Fibroblast of skin of left quadriceps (primary cell): ENCODE measurements at places on chromosomes 2 and 18.
A peak's percentile ranks its signal among the peaks of the same experiment; 100 is the strongest.

- DNase-seq, result peak; percentile 85
Measured at GRCh38 chr18:22465859-22466457, 48.2 kb upstream of the CTAGE1 start.

DNA sequence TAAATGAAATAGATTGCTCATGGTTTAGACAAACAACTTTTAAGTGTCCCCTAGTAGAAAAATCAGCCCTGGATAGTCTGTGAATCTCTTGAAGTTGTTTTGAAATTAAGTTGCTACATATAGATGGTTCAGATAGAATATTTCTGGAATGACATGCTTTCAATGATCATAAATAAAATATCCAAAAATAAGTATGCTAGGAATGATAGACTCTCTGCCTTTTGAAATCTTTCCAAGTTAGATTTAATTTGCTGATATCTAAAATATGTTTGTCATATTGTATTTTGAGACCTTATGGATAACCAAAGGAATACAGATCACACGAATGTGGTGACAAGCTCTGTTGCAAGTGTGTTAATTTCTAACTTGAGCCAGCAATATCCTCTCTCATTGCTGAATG, 488.7 kb downstream of the THSD7B start:
- peak; percentile 37 for DNase-seq

DNA sequence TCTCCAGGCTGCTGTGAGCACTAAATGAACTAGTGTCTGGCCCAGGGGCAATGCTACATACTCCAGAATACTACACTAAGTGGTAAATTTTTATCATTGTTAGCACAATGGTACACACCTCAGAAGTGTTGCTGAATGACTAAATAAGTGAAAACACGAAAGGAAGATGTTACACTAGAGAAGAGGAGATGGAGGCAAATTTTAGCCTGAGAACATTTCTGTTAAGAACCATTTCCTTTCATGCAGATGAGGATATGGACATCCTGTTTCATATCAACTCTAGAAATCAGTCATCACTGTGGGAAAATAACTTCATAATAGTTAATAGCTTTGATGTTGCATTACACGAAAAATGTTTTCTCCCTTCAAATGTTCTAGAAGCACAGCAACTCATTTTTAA, 117.6 kb upstream of the STK17B start:
- DNase-seq, result no peak

GRCh38 chr2:107384422-107384821, 442.3 kb upstream of the RGPD4 start:
- DNase-seq, result no peak

DNA sequence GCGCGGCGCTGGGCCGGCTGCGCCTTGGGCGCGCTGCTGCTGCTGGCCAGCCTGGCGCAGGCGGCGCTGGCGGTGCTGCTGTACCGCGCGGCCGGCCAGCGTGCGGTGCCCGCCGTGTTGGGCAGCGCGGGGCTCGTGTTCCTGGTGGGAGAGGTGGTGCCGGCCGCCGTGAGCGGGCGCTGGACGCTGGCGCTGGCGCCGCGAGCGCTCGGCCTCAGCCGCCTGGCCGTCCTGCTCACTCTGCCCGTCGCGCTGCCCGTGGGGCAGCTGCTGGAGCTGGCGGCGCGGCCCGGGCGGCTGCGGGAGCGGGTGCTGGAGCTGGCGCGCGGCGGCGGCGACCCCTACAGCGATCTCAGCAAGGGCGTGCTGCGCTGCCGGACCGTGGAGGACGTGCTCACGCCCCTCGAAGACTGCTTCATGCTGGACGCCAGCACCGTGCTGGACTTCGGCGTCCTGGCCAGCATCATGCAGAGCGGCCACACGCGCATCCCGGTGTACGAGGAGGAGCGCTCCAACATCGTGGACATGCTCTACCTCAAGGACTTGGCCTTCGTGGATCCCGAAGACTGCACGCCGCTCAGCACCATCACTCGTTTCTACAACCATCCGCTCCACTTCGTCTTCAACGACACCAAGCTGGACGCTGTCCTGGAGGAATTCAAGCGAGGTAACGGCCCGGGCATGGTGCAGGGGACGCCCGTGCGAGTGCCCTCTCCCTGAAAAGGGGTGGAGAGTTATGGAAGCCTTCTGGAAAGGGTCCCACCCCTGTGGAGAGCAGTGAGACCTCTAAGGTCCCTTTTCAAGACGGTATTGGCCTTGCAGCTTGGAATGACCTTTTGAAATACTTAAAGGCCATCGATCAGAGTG, 1.0 kb downstream of the CNNM3 start:
- DNase-seq, result no peak

- no peak for DNase-seq
Measured at GRCh38 chr2:80482276-80482675, 177.7 kb upstream of the LRRTM1 start.

- no peak for DNase-seq
Measured at GRCh38 chr2:107663632-107664031, 163.1 kb upstream of the RGPD4 start.

GRCh38 chr18:55439056-55439455, 148.9 kb downstream of the TCF4 start:
- DNase-seq, result no peak

DNA sequence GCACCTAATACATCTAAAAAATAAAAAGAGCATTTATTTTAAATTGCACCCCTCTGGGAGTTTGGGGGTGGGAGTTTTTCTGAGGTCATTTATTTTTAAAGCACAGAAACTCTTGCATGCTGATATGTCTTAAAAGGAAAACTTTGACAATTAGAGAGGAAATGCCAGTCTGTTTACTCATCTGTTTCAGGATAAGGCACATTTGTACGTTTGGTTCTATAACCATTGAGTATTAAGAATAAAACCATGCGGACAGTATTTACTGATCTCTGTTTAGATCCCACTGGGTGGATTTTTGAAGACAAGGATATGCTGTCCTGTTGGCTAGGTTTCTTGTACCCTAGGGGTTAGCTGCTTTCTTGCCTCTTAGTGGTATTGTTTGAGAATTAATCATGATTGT, 122.9 kb downstream of the TANC1 start:
- peak; percentile 46 for DNase-seq
